NCI-H2081 (cell line): ENCODE measurements at places on chromosomes 6 and 20.

DNA sequence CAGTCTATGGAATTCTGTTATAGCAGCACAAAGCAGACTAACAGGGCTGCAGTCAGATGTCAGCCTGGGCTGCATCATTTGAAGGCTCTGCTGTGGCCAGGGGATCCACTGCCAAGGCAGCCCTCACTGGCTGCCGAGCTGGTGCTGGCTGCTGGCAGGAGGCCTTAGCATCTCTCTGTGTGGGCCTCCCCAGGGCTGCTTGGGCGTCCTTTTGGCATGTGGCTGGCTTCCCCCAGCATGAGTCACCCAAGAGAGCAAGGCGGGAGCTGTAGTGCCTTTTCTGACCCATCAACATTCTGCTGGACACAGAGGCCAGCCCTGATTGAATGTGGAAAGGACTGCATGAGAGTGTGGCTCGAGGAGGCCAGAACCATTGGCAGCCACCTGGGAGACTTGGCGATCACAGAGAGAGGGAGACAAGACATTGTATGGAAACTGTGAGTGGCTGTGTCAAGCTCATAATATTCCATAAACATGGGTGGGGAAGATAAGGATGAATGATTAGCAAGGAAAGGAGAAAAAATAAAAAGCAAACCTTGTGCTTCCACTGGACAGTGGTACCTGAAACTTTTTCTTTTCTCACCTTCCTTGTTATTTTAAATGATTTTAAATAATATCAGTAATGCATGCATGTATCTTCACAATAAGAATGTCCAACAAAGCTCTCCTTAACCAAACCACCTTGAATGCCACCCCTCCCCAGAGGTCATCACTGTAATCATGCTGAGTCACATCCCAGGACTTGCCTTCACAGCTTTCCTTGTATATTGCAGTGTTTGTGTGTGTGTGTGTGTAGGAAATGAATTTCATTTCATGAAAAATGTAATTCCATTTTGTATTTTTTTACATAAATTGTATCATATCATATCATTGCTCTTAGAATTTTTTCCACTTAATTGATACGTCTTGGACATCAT, 55.0 kb upstream of the VSX1 start:
- no peak for DNase-seq

- DNase-seq = no peak
These were observed 126.4 kb downstream of the MMUT start for GRCh38 chr6:49336514-49337131.

DNA sequence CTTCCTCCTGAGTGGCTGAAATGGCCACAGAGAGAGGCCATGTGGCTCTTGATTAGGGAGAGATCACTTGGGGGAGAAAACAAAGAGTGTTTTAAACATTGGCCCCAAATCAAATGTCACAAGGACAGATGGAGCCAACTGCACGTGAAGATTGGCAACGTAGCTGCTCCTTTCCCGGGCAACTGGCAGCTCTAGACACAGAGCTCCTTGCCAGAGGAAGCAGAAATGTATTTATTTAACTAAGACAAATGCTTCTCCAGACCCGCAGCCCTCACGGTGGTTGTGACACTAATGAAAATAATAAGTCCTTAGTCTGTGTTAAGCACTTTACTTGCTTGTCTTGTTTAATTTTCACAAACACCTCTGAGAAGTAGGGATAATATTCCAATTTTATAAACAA, 49.6 kb upstream of the DSN1 start:
- no peak for DNase-seq

DNA sequence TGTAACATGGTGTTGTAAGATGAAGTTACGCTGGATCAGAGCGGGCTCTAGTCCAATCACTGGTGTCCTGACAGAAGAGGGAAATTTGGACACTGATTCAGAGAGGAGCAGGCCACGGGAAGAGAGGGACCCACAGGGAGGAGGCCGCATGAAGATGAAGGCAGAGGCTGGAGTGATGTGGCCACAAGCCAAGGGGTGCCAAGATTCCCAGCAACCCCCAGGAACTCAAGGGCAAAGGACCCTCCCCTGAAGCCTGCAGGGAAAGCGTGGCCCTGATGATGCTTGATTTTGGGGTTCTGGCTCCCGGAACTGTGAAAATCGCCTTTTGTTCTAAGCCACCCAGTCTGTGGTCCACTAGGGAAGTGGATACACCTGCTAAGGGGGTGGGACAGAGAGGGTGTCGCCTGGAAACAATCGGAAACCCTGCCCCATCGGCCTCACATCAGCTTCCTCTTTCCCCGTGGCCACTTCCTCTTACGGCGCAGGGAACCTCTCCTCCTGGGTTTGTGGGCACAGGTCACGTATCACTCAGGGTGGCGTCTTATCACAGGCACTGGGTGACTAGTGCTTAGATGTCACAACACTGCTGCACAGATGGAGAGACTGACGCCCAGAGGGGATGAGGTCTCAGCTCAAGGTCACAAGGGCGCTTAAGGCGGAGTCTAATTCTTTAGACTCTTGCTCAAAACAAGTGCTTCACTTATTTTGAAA, 58.0 kb downstream of the SULF2 start:
- no peak for DNase-seq

GRCh38 chr6:82738773-82739172, 326.9 kb downstream of the UBE3D start:
- DNase-seq = no peak

GRCh38 chr6:139882234-139882633, 507.8 kb upstream of the CITED2 start:
- DNase-seq = no peak

DNA sequence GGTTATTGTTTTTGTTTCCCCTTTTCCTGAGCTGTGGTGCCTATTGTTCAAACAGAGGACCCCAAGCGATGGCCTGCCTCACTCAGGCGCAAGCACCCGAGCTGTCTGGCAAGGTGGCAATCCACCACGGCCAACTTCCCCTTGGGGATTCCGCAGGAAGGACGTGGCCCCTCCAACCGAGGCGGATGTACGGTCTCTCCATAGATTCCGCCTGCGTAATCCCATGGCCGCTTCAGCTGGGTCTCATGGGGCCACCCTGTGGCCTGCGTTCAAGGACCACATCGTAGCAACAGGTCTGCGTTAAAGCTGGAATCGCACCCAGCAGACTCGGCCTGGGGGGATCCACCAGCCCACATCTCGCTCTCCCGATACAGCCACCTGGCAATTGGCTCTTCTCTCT, 79.9 kb downstream of the CEBPB start:
- DNase-seq = no peak

DNA sequence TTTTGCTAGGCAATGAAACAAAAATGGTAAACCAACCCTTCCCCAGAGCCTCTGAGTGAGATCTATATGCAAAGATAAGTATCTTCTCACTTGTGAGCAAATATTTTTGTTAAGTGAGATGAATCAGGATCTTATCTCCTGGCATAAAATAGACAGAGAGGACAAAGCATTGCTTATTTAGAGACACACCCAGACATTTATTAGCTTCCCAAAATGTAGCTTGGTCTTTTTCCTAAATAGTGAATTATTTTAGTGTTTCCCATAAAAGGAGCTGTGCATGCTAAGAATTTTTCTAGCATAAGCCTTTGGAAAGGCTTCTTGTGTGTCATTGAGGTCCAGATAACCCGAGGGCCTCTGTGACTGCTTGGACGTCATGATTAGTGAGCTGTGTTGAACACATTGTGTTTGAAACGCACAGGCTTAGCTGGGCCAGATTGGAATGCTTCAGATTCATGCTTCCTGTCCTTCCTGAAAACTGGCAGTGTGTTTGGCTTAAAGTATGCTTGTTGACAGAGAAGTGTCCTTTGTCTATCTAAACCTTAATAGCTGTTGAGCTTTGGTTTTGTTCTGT, 16.5 kb downstream of the MTHFD1L start:
- peak; percentile 47 for DNase-seq

DNA sequence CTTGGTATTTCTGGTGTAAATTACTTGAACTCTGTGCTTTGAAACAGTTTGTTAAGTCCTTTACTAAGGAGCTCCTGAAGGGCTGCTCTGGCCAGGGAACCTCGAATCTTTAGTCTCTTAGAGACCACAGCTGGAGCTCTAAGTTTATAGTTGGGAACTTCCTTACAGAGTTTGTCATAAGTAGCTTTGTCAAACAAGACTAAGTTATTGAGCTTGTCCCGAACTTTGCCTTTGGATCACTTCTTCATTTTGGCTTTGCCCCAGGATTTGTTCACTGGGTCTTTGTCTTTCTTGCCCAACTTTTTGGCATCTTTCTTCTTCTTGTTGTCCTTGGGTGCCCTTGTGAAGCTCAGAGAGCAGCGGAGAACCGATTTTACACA, 64.8 kb downstream of the FAM50B start:
- no peak for DNase-seq

DNA sequence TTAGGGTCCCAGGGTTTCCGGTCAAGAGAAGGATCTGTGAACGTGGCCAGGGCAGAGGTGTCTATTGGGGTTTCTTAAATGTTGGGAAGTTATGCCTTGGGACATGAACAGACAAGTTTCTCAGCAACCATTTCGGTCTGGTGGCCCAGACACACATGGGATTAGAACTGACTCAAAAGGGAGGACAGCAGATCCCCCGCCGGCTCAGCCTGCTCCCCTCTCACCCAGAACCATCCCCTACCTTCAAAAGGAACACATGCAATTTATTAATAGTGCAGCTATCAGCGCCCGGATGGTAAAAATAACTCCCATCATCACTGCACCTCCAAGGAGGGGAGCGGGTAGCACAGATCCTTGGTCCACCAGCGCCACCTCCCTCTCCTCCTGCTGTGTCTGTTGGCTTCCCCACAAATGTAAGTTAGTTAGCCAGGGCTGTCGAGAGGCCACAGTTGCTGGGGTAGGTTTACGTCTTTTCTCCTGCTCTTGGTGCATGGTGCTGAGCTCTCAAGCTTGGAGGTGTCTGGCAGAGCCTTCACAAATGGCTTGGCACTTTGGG, 77.1 kb downstream of the TRAM2 start:
- DNase-seq = no peak
